ENCODE measurements at places on chromosomes 2 and 18.

DNA sequence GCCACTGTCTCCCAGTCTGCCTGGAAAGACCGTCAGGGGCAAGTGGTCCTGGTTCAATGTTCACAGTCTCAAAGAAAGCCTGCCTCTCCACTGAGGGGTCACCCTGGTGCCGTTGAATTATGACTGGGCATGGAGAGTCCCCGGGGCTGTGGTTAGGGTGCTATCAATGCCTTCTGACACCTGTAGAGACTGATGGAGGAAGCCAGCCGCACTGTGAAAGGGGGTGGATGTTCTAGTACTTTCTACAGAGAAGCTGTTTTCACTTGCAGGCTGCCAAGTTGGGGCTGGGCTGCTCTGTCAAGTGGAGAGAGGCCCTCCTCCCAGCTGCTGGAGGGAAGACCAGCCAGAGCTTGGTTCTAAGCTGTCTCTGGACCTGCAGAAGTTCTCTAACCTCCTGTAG lies 80.5 kb downstream of the BCL2L11 start:
- no peak for DNase-seq

- no peak for DNase-seq
These were observed 5.8 kb downstream of the ERMN start for GRCh38 chr2:157319795-157320194.

DNA sequence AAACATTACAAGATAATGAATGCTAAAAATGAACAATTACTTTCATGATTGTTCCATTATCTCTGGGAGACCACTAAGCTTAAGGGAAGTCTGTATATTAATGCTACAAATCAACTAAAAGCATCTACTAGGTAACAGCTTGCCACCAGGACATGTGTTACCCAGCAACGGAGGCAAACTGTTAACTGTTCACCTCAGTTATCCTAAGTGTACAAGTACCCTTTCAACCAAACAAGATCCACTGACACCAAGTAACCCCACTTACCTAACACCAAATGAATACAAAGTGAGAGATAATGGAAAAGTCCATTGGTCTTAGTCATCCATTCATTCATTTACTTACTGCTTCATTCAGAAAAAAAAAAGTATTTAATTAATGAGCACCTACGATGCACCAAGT lies 54.7 kb upstream of the KIDINS220 start:
- DNase-seq, result no peak

DNA sequence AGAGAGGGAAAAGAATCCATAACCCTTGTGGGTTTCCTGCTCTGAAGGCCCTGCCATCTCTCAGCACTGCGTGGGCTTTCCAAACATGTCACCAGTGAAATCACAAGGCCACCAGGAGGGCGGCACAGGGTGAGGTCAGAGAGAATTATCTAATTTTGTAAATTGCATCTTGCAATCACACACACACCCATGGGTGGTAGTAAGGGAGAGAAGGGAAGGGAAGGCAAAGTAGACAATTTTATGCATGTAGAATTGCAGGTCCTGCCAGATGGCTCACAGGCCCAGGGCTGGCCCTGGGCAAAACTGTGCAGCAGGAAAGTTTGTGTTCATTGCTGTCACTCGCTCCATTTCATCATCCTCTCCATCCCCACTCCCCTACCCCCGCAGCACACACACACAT lies 21.0 kb upstream of the ZBTB7C start:
- DNase-seq, result no peak

- no peak for DNase-seq
These were observed 34.7 kb upstream of the MAP2 start for GRCh38 chr2:209389171-209389618.

- DNase-seq, result no peak
These were observed 66.2 kb downstream of the RTP5 start for GRCh38 chr2:241935774-241936173.

Measured in CD4-positive, alpha-beta T cell treated with Interleukin-17A for 1 hour (primary cell).